Sigmoid colon (tissue), 7 donors: ENCODE measurements at places on chromosomes 7 and 10. TPM values are rescaled to one million over a fixed set of nuclear protein-coding genes. Genes with fewer than 3 reads are reported as not detected.

CAPZA2 gene
- total RNA-seq: 242 TPM

GRCh38 chr7:143733876-143734275, 23.6 kb downstream of the CTAGE6 start:
- H3K4me1 ChIP-seq: no peaks in the 10 kb centered on the region
- no peaks in the 10 kb centered on the region for H3K27me3 ChIP-seq
- H3K36me3 ChIP-seq: no peaks in the 10 kb centered on the region
- no peak overlapping the region for H3K4me3 ChIP-seq
- H3K27ac ChIP-seq: no peak overlapping the region

OR2A1 gene
- total RNA-seq: 0.14 TPM

DNA sequence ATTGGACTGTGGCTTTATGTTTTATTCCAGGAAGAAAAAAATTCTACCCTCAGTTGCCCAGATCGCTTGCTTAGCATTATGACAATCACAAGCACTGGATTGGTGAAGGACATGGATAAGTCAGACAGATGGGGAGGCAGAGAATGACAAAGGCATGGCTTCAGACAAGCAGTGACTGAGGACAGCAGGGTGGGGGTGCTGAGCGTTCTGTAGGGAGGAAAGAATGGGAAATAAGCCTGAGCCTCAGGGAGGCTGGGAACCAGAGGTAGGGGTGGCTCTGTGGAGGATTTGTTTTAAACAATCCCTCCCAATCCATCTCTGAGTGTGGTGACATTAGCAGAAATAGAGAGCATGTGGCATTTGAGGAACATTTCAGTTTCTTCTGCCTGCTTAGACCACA, 896.9 kb downstream of the CCSER2 start:
- no peaks in the 10 kb centered on the region for H3K4me1 ChIP-seq
- H3K27ac ChIP-seq: no peak overlapping the region
- H3K27me3 ChIP-seq: no peaks in the 10 kb centered on the region
- no peaks in the 10 kb centered on the region for H3K36me3 ChIP-seq
- no peak for DNase-seq

- no peak overlapping the region for H3K4me3 ChIP-seq
- H3K4me1 ChIP-seq: no peaks in the 10 kb centered on the region
- peak overlapping the region; percentile 51 for H3K27ac ChIP-seq
- DNase-seq: no peak
Measured at GRCh38 chr10:78847485-78847884, 221.3 kb upstream of the ZMIZ1 start.

GRCh38 chr7:106344861-106345260, 60.1 kb upstream of the NAMPT start:
- no peak for DNase-seq
- H3K4me3 ChIP-seq: no peak overlapping the region
- no peaks in the 10 kb centered on the region for H3K4me1 ChIP-seq
- no peaks in the 10 kb centered on the region for H3K36me3 ChIP-seq

- no peaks in the 10 kb centered on the region for H3K27me3 ChIP-seq
- no peak overlapping the region for H3K4me3 ChIP-seq
- H3K36me3 ChIP-seq: no peaks in the 10 kb centered on the region
- no peak for DNase-seq
- H3K4me1 ChIP-seq: no peaks in the 10 kb centered on the region
Measured at GRCh38 chr10:34674176-34674575, 140.9 kb downstream of the PARD3 start.

GRCh38 chr7:15167912-15168311, 265.4 kb upstream of the DGKB start:
- H3K4me3 ChIP-seq: no peak overlapping the region
- H3K36me3 ChIP-seq: no peaks in the 10 kb centered on the region
- no peaks in the 10 kb centered on the region for H3K27me3 ChIP-seq

CRHR2 gene
- total RNA-seq: not detected

- DNase-seq: no peak
- H3K27ac ChIP-seq: no peak overlapping the region
- H3K4me3 ChIP-seq: no peak overlapping the region
- no peaks in the 10 kb centered on the region for H3K27me3 ChIP-seq
- H3K4me1 ChIP-seq: no peaks in the 10 kb centered on the region
Measured at GRCh38 chr7:39937366-39938153, 12.5 kb upstream of the CDK13 start.
